T-helper 2 cell (primary cell): ENCODE measurements at places on chromosomes 4 and X.

- DNase-seq, result no peak
These were observed 1203.1 kb downstream of the PCDH18 start for GRCh38 chr4:136329042-136329662.

GRCh38 chr4:143021384-143021783 lies 163.3 kb upstream of the USP38 start:
- DNase-seq, result no peak

DNA sequence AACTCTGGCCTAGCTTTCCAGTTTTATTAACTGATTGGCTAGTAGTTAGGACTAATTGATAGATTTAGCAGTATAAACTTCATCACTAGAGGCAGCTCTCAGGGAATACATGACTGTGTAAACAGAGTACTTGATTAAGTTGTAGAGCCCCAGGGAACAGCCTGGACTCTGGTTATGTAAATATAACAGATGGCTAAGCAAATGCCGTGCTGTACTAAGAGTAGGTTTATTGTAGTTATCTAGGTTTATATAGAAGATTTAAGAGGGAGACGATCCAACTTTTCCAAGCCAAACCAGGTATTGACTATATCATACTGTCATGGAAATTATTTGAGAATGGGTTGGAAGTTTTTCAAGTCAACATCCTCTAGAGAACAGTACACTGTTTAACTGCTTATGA lies 463.4 kb upstream of the GRID2 start:
- no peak for DNase-seq

DNA sequence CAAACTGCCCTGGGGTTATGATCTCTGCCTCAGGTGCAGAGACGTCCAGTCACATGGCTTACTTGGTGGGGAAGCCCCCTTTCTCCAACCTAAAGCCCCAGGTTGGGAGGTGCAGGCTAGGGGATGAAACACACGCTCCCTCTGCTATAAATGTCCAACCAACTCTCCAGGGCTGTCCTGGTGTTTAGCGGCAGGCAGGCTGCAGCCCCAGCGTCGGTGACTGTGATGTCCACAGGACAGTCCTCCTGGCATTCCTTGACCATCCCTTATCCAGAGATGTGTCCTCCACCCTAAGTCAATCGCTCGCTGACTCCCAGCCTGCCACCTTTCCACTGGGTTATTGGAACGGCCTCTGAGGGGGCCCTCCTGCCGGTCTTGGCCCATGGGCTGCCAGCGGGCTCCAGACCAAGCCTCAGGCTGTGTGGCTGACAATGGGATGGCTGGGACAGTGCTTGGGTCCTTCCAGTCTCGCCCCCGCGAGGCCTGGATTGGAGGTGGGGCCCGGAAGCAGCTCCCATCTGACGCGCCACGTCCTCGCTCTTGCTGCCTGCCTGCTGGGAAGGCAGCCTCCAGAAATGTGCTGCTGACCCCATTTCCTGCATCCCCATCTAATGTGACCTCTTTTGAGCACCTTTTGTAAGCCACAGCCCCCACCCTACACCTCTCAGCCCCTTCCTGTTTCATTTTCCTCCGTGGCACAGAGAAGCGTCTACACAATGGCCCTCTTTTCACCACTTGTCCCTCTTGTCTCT lies 60.8 kb upstream of the ADRA2C start:
- no peak for DNase-seq

- DNase-seq, result no peak
These were observed 7.3 kb downstream of the PGK1 start for GRCh38 chrX:78111140-78111931.

GRCh38 chrX:53227224-53227765 lies 2.3 kb upstream of the KDM5C start:
- no peak for DNase-seq

- no peak for DNase-seq
These were observed 49.5 kb downstream of the GPM6A start for GRCh38 chr4:175762582-175762981.

DNA sequence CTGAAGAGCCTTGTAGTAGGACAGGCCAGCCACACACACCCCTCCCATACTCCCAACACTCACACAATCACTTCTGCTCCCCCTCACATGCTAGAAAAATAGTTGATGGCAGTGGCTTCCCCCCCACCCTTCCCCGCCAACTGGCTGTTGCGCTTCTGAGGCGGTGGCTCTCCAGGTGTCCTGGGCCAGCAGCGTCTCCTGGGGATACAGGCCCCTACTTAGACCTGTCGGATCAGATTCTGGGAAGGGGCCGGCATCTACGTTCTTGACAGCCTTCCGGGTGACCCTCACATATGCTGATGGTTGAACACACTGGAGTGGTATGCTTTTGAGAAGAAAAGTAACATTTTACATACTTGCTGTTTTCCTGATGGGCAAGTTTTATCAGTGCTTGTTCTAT lies 39.9 kb downstream of the TNIP2 start:
- no peak for DNase-seq

DNA sequence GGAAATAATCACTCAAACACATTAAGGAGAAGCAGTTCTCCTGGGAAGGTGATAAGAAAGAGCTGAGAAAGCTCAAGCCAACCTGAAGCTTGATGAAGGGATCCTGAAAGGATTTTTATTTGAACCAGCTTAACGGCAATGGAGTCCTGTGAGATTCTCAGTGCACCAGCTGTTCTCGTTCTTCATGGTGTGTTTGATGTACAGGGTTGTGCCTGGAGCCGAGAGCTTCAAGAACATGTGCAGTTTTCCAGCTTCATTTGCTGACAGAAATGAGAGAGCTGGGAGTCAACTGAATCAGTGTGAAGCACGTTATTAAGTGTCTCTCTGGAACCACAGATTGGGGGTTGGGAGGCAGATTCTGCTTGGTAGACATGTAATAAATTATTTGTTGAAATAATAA lies 115.7 kb downstream of the ANKRD50 start:
- no peak for DNase-seq

DNA sequence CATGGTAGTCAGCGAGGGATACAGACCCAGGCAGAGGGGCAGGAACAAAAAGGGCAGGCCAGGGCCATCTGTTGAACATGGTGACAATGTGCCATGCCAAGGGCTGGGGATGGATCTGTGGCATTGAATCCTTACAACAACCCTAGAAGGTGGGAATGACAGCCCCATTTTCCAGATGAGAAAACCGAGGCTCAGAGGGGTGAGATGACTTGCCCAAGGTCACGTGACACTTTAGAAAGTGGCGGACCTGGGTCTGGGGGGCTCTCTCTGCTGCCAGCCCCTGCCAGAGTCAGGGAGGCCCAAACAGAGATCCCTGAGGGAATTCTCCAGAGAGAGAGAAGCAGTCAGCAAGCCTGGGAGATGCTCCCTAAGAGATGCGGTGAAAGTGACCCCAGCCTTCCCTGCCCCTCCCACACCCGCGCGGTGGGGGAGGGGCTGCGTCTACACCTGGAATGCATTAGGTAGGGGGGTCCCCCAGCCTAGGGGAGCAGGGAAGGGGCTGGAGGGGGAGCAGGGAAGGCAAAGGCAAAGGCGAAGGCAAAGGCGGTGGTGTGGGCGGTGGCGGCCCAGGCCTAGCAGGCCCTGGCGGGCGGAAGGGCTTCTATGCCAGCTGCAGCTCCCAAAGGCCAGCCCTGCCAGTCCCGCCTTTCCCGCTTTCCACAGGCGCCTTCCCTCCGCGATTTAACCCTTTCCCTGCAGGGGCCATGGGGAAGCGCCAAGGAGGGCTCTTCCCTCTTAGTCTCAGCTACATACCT lies 13.0 kb downstream of the FGD1 start:
- DNase-seq, result no peak

GRCh38 chr4:157035471-157035870 lies 40.5 kb upstream of the GLRB start:
- DNase-seq, result no peak

- DNase-seq, result no peak
These were observed 25.2 kb downstream of the LETM1 start for GRCh38 chr4:1830642-1831228.

DNA sequence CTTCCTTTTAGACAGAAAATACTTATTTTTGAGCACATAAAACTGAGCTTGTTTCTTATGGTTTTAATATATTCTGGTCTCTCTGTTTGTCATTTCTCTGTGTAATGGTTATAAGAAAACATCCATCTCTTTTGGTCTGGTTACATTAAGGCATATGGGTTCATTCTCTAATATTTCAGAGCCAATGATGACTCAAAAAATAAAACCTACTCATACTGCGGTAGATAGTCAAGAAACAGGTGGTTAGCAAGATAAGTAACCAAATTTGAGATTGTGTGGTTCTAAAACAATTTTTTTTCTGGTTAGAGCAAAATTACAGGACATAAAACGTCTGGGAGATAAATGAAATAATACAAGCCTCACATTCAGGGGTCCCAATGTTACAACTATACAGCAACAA lies 654.5 kb downstream of the STIM2 start:
- DNase-seq, result no peak

- DNase-seq, result no peak
These were observed 1605.6 kb upstream of the TENM3 start for GRCh38 chr4:180637616-180638015.

GRCh38 chr4:48481581-48481980 lies 1.6 kb upstream of the SLC10A4 start:
- DNase-seq, result no peak

- no peak for DNase-seq
These were observed 569 bp downstream of the CXCR3 start for GRCh38 chrX:71617742-71618141.

DNA sequence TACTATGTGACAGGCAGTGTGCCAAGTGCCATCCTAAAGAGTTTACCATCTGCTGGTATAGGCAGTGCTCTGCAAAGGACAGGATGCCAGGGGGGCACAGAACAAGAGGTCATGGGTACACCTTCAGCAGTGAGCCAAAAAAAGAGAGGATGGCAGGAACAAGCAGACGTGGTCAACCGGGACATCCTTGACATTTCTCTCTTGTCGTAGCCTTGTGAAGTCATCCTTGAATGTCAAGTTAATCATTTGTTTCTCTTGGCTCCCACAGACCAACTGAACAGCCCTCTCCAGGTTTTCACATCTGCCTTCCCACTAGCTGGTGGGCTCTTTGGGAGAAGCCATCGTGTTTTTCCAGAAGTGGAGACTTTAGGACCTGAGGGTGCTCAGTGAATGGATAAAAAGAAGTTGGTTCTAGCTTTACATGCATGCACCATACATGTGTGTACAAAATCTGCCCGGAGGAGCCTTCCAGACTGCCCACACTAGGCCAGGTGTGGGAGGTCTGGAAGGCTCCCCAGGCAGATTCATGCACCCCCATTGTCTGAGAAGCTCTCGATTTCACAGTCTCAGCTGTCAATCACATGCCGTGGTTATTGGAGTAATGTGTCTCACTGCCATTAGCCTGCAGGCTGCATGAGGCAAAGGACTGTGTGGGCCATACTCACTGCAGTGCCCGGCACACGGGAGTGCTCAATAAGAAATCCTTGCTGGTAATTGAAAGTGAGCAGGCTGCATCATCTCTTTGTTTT lies 16.4 kb downstream of the PNMA6F start:
- no peak for DNase-seq

DNA sequence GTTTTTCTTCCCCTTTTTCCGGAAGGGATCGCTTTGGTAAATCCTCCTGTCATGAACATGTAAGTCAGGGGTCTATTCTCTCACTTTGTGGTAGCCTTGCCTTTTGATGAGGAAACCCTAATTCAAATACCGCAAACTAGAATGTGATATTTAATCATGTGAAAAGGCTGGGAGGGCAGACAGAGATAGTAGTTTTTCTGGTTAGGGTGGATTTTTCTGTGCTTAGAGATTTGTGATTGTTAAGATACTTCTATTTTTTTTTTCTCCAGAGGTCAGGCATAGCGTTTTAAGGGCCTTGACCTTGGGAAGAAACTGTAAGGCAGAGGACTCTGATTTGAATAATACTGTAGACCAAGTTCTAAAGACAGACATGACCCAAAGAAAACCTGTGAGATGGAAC lies 41.8 kb upstream of the PACRGL start:
- DNase-seq, result no peak

DNA sequence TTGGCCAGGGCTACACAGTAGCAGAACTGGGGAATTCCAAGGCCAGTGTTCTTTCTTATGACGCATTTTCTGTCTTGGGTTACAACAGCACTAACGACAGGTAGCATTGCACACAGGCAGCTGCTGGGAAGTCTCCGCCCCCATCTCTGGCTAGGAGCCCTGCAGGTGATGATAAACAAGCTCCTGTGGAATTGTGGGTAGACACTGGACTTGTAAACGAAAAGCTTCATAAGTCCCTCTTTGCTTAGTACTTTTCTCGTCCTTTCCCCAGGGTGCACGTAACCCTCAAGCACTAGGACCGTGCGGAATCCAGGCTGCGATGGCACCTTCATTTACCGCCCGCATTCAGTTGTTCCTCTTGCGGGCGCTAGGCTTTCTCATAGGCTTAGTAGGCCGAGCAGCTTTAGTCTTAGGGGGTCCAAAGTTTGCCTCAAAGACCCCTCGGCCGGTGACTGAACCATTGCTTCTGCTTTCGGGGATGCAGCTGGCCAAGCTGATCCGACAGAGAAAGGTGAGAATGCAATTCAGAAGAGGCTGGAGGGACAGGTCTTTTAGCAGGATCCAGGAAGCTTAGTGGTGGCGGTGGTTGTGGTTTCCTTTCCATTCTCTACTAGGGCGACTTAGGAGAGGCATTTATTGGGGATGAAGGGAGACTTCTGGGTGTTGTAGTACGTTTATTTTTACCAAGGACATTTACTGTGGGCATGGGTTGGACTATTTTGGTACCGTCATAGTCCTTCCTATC lies at the start of gene FAAH2:
Gene FAAH2, plus strand, starts transcription at position 200 of the 745 bp plus-strand sequence. Its CDS starts 120 bp downstream, at position 320.
- DNase-seq, result peak; percentile 77

DNA sequence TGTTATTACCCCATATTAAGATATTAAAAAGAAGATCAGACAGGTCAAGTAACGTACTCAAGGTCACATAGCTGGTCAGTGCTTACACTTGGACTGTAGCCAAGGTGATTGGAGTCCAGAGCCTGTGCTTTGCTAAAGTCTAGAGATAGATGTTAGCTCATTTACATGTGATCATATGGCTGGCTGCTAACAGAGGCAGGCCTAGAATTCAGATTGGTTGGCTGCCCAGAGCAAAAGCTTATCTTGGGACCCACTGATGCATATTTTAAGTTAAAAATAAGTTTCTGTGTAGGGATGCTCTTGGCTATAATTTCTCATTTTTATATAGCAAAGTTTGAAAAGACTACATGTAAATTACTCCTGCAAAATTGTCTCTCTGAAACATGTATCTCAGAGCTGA lies 18.1 kb upstream of the EXOC1L start:
- DNase-seq, result no peak
